ENCODE measurements at places on chromosomes 16 and 17.
A peak's percentile ranks its signal among the peaks of the same experiment; 100 is the strongest.

GRCh38 chr17:74354123-74354522 is 7.5 kb downstream of the BTBD17 start:
- DNase-seq = peak; percentile 45

GRCh38 chr16:85192238-85193114 is 80.2 kb upstream of the CIBAR2 start:
- no peak for DNase-seq

- no peak for DNase-seq
These were observed 94.3 kb upstream of the ZFHX3 start for GRCh38 chr16:73142053-73142854.

DNA sequence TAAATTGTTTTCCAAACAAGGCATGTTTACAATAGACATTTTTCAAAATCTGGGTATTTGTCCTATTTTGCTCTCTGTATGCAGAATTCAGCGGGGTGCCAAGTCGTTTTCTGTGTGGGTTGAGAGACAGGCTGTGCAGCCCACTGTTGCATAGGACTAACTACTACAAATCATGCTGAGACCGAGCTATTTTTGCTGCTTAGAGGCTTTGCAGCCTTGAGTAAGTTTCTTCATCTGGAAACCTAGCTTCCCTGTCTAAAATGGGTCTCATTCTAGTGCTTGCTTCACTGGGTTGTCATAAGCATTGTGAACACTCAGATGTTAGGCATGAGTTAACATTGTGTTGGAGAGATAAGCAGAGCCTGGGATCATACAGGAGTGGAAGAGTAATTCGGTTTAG is 1.3 kb downstream of the PRPSAP2 start:
- DNase-seq = no peak

DNA sequence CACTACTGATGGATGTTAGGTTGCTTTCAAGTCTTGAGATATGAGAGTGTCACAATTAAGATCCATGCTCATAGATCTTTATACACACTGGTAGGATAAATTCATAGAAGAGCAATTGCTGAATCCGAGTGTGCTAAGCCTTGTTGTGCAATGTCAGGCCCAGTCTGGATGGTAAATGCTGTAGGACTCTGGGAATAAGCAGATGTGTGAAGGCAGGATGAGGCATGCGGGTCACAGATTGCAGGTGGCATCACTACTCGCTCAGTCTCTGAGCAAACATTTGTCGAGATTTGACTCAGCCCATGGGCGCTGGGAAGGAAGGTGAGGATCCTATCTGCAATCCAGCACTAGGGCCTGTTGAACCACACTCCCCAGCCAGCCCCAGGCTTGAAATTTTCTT is 40.7 kb downstream of the TMEM186 start:
- DNase-seq = no peak

- no peak for DNase-seq
These were observed 25.1 kb upstream of the TMC7 start for GRCh38 chr16:18958621-18959029.

DNA sequence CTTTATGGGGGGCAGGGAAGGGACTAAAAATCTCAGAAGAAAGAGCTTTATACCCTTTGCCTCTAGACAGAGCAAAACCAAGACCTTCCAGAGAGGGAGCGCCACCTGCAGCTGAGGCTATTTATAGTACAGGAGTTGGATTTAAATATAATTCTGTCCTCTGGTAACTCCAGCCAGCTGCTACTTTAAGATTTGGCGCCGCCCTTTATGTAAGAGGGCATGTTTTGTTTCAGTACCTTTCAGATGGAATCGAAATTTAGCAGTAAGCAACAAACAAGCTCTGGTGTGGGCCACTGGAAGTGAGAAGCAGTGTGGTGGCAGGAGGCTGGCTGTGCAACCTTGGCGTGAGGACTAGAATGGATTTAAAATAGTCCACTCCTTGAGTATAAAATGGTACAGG is 5.2 kb upstream of the GUCY2D start:
- DNase-seq = no peak

DNA sequence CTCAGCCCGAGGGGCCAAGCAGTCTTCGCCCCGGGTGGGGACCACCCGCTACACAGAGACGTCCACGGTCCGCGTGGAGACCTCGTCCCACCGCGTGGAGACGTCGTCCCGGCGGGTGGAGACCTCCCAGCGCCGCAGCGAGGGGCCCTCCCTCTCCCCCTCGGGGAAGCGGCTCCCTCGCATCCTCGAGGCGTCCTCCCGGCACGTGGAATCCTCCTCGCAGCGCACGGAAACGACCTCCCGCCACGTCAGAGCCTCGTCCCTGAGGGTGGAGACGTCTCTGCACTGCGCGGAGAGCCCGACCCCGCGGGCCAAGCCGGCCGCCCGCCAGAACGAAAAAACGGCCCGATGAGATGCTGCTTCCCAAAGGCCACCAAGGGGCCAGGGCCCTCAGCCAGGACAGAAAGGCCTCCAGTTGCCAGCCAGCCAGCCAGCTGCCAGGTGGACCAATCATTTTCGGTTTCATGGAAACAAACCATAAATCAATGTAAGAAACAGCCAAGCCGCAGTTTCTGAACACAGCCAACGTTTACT is 424 bp downstream of the C17orf100 start:
- DNase-seq = no peak

DNA sequence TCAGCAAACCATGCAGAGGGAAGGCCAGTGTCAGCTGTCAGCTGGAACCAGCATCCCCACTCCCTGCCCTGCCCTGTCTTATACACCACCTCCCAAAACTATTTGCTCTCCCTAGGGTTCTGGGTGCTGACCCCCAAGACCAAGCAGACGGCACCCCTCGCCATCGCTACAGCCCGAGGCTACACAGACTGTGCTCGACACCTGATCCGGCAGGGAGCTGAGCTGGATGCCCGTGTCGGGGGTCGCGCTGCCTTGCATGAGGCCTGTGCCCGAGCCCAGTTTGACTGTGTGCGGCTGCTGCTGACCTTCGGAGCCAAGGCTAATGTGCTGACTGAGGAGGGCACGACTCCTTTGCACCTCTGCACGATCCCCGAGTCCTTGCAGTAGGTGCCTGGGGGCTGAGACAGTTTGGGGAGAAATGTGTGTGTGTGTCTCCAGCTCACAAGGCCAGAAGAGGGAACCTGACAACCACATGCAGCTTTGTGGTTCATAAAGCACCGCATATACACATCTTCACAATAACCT is 1.5 kb downstream of the ASB16 start:
- DNase-seq = no peak

GRCh38 chr17:3685174-3685573 is 10.8 kb downstream of the P2RX5 start:
- no peak for DNase-seq

GRCh38 chr17:13626703-13627102 is 25.0 kb upstream of the HS3ST3A1 start:
- no peak for DNase-seq

GRCh38 chr16:588639-588888 is 1.3 kb upstream of the RAB40C start:
- peak; percentile 68 for DNase-seq

- DNase-seq = no peak
These were observed 8.9 kb downstream of the ACOX1 start for GRCh38 chr17:75970011-75970523.

GRCh38 chr16:68450741-68451255 is 2.5 kb upstream of the SMPD3 start:
- DNase-seq = no peak
